Stimulated activated CD8-positive, alpha-beta memory T cell treated with anti-CD3 and anti-CD28 coated beads, Interleukin-4, amount 100 ng/mL, for 1 hour (primary cell): ENCODE measurements at places on chromosomes 13 and 19.

DNA sequence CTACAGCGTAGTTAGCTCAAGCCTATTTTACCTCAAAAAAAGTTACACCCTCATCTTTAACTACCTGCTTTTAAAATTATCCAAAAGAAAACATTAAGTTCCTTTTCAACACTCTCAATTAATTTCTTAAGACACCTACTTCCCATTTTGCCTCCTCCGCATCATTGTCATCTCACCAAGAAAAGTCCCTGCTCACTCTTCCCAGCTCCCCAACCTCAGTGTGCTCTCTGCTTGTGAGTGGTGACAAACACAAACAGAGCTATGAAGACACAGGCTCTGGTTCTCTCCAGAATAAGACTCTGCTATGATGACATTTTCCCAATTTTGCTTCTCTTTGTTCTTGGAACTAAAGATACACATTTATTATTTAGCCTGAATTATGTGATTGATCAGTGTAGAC, 385.1 kb upstream of the HTR2A start:
- no peak for DNase-seq

- DNase-seq = no peak
Measured at GRCh38 chr13:66036024-66036614, 1194.0 kb downstream of the PCDH9 start.

- no peak for DNase-seq
Measured at GRCh38 chr19:9362905-9363304, at the start of gene ZNF177. Gene ZNF177 (plus strand): TSS chr19:9363013. CDS start chr19:9378312, 15,299 bp downstream.

GRCh38 chr13:61410669-61411297, 4.9 kb downstream of the PCDH20 start:
- DNase-seq = no peak

DNA sequence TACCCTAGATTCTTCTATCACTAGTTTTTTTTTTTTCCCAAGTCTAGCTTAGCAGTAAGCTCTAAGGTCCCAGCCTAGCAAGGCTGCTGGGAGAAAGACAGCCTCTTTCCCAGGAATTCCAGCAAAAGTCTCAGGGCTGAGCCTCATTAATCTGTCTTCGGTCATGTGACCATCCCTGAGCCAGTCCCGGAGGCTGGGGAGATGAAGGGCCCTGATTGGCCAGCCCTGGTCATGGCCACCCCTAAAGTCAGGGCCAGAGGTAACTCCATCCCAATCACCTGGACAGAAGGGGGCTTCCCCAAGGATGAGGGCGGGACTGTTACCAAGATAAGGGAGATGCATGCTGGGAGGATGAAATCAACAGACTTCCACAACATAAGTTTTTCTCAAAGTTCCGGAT, 43.3 kb downstream of the CCNE1 start:
- no peak for DNase-seq

DNA sequence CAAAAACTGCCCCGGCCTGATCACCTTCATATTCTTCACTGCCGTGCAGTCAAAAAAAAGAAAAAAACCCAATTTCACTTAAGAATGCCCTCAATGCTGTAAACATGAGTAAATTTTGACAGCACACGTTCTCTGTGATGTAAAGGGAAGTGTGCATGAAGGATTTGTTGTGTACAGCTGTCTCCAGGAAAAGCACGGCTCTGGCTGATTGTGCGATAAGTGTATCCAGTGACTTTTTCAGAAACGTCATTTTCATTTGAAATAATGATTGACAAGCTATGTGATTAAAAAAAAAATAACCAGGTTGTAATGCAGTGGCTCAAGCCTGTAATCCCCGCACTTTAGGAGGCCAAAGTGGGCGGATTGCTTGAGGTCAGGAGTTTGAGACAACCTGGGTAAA, 39.6 kb downstream of the ANKRD10 start:
- DNase-seq = no peak

- DNase-seq = no peak
Measured at GRCh38 chr13:64675255-64675892, 2554.8 kb downstream of the PCDH9 start.

DNA sequence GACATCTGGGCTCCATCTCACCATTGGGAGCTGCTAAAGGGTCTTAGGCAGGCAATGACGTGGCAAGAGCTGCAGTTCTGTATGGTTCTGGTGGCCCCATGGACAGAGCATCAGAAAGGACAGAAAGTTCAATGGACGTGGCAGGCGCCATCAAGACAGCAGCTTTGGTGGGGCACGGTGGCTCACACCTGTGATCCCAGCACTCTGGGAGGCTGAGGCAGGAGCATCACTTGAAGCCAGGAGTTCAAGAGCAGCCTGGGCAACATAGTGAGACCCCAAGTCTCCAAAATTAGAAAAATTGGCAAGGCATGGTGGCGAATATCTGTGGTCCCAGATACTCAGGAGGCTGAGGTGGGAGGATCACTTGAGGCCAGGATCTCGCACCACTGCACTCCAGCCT, 9.5 kb downstream of the EVI5L start:
- DNase-seq = no peak

- no peak for DNase-seq
Measured at GRCh38 chr13:21944610-21945009, 273.7 kb downstream of the FGF9 start.

GRCh38 chr19:17863520-17864182, 3.9 kb downstream of the RPL18A start:
- DNase-seq = no peak

DNA sequence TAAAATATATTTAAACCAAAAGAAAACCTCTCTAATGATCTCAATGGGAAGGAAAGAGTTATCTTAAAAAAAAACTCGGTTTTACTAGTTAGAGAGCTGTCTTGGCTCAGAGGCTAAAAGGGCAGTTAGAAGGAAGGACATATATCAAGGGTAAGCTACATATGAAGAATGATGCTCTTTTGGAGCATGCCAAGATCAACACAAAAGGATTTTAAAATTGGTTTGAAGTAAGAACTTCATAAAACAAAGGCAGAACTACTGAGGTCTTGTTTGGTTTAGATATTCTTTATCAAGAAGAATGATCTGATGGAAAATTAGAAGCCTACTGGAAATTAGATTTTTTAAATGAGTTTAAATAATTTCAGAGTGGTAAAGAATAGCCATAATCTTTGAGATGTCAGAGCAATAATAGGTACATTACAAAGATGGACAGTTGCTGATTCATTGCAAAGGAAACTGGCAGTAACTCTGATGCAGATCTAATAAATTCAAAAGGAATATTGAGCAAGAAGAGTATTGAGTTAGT, 39.4 kb upstream of the LMO7 start:
- no peak for DNase-seq

GRCh38 chr19:10625003-10625761, at the start of gene SLC44A2:
Gene SLC44A2 (plus strand): TSS chr19:10625553. CDS start chr19:10625634, 81 bp downstream.
- DNase-seq = no peak

- DNase-seq = no peak
Measured at GRCh38 chr13:33274264-33274663, 11.3 kb downstream of the STARD13 start.

DNA sequence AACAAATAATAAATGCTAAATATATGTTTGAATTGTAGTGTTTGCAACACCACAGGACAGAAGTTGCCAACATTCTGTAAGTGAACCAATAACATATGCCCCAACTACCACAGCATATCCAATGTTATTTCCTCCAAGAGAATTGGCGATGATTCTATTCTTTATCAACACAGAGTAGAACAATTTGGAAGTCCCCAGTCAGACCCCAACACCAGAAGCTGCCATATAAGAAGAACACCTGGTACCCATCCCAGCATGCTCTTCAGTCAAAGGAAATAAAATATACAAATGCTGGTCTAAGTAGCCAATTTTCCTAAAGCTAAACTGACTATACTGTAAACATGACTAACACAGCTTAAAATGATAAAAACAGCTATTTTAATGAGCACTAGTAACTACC, 145.7 kb downstream of the KLF12 start:
- no peak for DNase-seq

DNA sequence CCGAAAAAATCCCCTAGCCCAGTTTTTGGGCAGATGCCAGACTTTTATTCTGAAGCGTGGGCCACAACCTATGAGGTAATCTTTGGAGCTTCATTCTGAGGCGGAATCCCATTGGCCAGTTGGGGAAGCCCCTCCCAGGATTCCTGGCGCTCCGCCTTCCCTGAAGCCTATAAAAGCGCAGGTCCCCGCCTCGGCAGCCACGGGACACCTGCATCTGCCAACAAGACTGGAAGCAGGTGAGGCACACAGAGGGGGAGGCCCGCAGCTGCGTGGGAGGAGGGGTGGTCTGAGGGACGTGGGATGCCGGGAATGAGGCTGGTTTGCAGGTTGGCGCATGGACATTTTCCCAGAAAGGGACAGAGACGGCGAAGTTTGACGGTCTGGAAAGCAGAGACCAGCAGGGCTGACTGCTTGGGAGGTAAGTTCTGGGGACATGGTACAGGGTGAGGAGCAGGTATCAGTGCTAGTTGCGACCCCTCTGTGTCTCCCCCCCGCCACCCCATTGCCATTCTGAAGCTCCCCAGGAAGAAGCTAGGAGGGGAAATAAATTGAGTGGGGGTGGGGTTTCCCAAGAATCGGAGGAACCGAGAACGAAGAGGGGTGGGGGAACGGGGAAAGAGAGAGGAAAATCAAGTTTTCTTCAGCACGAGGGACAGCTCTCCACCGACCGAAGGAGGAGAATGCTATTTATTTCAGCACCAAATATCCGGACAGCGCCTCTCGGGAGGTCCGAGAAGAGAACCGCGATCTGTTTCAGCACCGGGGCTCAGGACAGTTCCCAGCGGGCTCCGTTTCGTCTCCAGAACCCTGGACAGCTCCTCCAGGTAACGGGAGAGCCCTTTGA, 22.4 kb upstream of the FEM1A start:
- DNase-seq = peak; percentile 61

GRCh38 chr19:54470991-54471782, 1.9 kb downstream of the CDC42EP5 start:
- no peak for DNase-seq

DNA sequence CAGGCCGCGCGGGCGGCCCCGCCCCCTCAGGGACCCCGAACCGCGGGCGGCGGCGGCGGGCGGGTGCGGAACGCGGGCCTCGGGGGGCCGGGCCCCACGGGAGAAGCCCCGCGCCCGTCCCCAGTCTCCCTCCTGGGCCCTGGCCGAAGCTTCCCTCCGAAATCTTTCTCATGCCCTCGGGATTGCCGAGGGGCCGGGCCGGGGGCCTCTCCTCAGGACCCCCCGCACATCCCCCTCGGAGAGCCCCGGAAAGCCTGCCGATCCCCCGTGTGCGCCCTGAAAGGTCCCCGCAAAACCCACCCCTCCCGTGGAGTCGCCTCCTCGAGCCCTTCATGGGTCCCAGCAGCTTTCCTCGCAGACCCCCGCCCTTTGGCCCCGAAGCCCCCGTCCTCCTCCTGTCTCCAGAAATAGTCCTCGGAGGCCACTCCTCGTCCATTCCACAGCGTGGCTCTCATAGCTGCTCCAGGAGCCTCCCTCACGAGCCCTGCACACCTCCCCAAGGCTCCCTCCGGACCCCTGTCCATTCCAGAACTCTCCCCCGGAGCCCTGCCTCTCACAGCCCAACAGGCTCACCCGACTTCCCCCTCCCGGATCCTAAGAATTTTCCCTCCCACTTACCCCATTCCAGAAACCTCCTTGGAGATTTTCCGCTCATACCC, 555 bp downstream of the SAMD4B start:
- DNase-seq = no peak

GRCh38 chr19:1252821-1253513, 4.6 kb downstream of the MIDN start:
- no peak for DNase-seq

- DNase-seq = no peak
Measured at GRCh38 chr19:33888665-33889064, 92.0 kb downstream of the KCTD15 start.

- DNase-seq = peak; percentile 7
Measured at GRCh38 chr19:7595466-7596133, at the start of gene CAMSAP3. Gene CAMSAP3 (plus strand): TSS chr19:7595863. CDS start chr19:7596003, 140 bp downstream.

DNA sequence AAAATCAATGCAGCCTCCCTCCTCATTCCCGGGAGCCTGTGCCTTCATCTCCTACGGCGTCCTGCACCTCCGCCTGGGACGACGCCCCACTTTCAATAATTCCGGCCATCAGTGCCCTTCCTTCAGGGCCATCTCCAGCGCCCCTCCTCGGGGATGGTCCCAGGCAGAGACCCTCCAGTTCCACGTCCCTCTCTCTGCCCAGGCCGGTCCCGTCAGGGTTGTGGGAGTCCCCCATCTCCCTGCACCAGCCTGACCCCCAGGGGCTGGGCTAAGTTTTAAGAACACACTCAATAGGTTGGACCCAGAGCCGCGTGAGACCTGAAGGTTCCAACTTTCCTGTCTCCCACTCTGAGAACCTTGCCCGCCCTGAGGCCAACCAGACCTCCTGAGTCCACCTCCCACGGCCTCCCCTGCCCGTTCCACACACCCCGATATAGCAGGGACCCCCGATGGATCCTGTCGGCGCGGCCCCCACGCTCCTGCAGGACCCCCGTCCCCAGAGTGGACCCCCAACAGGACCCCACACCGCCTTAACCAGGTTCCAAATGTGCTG, 646 bp downstream of the TMEM161A start:
- no peak for DNase-seq

- peak; percentile 60 for DNase-seq
Measured at GRCh38 chr19:53879140-53880081, 2.6 kb upstream of the PRKCG start.

GRCh38 chr19:32866061-32866460, 3.5 kb downstream of the SLC7A9 start:
- no peak for DNase-seq

- no peak for DNase-seq
Measured at GRCh38 chr13:35599384-35599783, 122.9 kb upstream of the MAB21L1 start.

DNA sequence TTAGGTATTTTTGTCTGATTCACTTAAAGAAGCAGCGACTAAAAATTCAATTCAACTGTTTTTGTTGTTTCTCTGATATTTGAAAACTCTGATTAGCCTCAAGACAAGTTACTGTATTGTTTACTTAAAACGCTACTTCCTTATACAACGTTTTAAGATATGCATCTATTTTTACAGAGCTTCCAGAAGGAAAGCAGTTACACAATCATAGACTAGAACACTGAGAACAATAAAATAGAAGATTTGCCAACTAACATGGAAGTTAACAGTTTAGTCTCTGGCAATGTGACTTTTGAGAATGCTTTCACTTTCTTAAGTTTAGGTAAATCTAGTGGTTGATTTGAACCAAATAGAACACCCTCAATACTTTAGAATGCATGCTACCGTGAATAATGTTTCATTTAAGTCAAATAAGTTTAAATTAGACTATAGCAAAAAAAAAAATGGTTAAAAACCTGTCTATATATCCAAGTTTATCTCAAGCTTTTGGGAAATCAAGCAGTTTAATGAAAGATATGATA, 614.8 kb downstream of the DACH1 start:
- no peak for DNase-seq

GRCh38 chr19:23957660-23958281, 43.1 kb downstream of the ZNF726 start:
- DNase-seq = no peak

- no peak for DNase-seq
Measured at GRCh38 chr19:13098277-13099072, 4.2 kb downstream of the LYL1 start.

GRCh38 chr19:53812335-53812734, 11.8 kb downstream of the NLRP12 start:
- no peak for DNase-seq

- DNase-seq = no peak
Measured at GRCh38 chr13:33369073-33369472, 83.5 kb upstream of the STARD13 start.

GRCh38 chr19:50319156-50319555, 10.0 kb downstream of the KCNC3 start:
- DNase-seq = no peak
